ENCODE measurements at places on chromosomes 5 and 9.

DNA sequence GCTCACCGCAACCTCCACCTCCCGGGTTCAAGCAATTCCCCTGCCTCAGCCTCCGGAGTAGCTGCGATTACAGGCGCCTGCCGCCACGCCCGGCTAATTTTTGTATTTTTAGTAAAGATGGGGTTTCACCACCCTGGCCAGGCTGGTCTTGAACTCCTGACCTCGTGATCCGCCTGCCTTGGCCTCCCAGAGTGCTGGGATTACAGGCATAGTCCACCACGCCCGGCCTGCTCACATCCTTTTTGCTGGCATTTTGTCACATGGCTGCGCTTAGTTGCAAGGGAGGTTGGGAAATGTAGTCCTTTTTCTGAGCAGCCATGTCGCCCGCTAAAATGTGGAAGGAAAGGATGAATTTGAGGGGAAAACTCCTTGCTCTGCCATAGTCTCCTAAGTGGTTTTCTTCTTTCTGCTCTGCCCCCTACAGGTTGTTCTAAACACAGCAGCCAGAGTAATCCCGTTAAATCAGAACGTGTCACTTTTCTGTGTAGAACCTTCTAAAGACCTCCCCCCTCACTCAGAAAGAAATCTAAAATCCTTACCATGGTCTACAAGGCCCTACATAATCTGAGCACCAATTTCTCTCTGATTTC lies 57.8 kb upstream of the HSPA9 start:
- no peak for DNase-seq

DNA sequence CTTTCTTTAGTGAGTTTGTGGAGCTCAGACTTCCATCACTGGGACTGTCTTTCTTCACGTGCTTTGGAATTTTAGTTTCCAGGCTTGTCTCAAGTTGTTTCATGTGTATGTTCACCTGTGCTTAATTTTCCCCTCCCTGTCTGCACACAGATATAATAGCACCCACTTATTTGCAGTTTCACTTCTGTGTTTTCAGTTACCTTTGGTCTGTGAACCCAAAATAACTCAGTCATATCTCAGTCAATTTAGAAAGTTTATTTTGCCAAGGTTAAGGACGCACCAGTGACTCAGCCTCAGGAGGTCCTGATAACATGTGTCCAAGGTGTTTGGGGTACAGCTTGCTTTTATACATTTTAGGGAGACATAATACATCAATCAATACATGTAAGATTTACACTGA lies 330.4 kb downstream of the ICE1 start:
- DNase-seq, result no peak

DNA sequence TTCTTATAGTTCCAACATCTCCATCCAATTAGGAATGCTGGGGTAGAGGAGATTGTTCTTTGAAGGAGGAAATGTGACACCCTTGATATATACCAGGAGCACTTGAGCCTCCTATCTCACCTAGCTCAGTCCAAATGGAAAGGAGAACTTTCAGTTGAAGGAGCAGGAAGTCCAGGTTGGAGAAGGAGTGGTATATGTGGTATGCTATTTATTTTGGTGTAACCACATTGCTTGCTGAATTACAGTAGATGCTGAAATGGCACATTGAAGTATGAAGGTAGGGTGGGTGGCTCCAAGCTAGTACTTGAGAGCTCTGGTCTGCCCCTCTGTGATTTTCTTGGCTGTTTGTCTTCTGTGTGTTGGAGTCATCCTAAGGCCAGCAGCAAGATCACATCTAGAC lies 6.1 kb downstream of the CSNK1G3 start:
- no peak for DNase-seq

GRCh38 chr5:78888580-78889368 lies 96.3 kb downstream of the ARSB start:
- no peak for DNase-seq

DNA sequence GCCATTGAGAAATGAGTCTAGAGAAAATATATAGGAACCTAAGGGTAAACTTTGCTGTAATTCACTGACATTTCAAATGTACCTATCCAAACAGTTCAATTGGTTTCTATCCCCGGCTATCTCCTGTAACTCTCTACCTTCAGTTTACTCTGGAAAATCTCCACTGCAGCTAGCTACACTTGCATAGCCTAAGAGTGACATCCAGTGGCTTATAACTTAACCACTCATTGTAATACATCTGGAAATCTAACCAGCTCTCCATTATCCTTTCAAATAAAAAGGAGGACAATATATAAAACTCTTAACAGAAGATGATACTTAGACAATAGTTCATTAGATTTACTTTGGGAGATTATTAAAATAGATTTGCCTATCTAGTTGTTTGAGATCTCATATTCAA lies 35.3 kb upstream of the SPDL1 start:
- DNase-seq, result no peak

GRCh38 chr5:35533156-35533555 lies 84.5 kb upstream of the SPEF2 start:
- no peak for DNase-seq

GRCh38 chr9:116604251-116604650 lies 82.9 kb upstream of the TRIM32 start:
- DNase-seq, result no peak

GRCh38 chr5:158070859-158071258 lies 211.9 kb upstream of the CLINT1 start:
- no peak for DNase-seq

DNA sequence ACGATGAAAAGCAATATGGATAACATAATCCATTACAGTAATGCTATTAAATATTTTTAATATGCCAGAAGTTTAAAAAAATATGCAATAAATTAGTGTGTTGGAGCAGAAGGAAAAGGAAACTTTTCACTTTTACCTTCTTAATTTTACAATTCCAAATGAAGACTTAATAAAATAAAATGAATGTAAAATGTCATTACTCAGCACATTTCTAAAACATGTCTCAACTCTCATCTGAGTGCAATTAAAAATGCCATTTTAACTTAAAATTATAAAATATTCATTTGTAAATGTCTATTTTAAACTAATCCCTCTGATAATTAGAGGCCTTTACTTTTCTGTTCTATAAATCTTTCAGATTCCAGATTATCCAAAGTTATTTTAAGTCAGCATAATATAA lies 733.4 kb downstream of the DNAH5 start:
- no peak for DNase-seq

DNA sequence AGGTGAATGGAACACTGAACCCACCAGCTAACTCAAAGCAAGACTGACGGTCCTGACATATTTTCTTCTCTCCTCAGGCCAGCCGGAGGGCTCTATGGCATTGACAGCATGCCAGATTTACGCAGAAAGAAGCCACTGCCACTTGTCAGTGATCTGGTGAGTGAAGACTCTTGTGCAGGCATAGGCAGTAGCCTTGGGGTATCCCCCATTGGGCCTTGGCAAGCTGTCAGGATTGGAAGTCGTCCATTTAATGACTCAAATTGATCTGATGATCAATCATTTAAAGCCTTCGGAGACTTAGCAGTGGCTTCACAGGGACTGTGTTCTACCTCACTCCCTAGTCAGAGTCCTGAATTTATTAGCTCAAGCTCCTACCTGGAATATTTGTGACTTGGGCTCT lies 119.7 kb upstream of the RUSC2 start:
- DNase-seq, result no peak

DNA sequence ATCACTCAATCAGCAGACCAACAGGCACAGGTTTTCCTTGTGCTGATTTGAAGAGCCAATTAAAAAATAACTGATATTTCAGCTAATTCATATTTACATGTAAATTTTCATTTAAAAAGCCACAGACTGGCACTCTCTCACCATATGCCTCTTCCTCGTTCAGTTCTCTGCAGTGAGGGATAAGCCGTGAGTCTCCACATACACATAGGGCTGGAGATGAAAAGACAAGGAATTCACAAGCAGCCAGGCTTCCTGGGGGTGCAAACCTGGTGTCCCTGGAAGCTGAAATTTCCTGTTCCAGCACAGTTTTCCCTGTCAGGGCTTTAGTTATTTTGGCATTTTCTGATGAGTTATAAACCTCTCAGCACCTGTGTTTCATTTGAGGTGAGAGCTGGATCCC lies 323.9 kb upstream of the PANK3 start:
- DNase-seq, result no peak

All from activated naive CD8-positive, alpha-beta T cell treated with anti-CD3 and anti-CD28 coated beads, Interleukin-2, amount 50 U/mL, for 16 hours (primary cell).